ENCODE measurements at places on chromosomes 1 and 21.

GRCh38 chr1:179924268-179924667 is 30.3 kb upstream of the CEP350 start:
- DNase-seq: no peak

DNA sequence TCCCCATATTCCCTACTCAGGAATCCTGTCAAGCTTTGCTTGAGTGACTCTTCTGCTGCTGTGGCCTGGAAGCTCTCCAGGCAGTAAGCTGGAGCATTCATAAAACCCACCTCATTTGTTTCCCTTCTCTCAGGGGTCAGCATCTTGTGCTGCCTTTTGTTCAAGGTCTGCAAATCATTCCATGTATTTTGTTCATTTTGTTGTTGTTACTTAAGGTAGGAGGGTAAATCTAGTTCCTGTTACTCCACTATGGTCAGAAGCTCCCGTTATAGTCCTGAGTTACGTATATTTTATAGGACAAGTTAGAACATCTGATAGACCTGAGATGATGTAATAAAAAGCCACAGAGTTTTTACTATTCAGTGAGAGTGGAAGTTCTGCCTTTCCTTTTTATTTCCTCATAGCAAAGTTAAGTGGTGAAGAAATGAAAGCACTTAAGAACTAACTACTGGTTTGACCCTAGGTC is 9.9 kb downstream of the SYNJ1 start:
- no peak for DNase-seq

DNA sequence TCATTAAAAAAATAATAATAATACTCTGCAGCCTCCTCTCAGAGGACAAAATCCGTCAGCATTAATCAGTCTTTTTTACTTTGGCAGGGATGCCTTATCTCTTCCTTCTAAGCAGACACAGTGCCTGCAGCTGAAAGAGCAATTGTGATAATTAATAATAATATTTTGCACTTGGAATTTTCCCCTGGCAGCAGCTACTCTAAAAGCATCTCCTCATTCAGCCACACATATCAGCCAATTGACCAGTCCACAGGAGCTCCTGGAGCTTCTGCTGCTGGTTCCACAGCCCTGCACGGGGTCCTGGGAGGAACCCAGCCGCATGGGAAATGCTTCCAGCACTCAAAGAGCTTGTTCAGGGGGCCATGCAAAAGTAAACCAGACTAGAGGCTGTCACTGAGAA is 31.0 kb upstream of the VWA5B1 start:
- DNase-seq: no peak

- DNase-seq: no peak
Measured at GRCh38 chr1:230563591-230563990, 78.7 kb upstream of the COG2 start.

DNA sequence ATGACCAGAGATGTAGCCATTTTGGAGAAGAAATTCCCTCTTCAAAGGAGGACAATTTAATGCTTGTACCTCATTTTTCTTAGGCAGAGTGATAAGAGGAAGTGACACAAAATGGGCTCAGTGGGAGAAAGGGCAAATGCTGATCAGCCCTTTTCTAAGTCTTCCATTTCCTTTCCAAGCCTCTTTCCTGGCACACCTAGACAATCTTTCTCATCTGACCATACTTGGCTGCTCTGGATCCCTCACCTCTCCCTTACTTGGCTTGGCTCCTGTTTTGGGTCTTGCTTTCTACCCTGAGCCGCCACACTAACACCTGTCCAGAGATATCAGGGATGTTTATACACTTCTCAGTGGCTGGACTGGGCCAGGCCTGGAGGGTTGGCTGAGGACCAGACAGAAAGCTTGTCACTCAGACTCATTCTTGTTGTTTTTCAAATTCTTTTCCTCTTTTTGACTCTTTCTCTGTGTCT is 13.1 kb downstream of the TXNIP start:
- DNase-seq: no peak

GRCh38 chr1:203473281-203473680 is 2.3 kb upstream of the PRELP start:
- no peak for DNase-seq

- peak; percentile 77 for DNase-seq
Measured at GRCh38 chr21:45292399-45293219, 4.9 kb upstream of the POFUT2 start.

DNA sequence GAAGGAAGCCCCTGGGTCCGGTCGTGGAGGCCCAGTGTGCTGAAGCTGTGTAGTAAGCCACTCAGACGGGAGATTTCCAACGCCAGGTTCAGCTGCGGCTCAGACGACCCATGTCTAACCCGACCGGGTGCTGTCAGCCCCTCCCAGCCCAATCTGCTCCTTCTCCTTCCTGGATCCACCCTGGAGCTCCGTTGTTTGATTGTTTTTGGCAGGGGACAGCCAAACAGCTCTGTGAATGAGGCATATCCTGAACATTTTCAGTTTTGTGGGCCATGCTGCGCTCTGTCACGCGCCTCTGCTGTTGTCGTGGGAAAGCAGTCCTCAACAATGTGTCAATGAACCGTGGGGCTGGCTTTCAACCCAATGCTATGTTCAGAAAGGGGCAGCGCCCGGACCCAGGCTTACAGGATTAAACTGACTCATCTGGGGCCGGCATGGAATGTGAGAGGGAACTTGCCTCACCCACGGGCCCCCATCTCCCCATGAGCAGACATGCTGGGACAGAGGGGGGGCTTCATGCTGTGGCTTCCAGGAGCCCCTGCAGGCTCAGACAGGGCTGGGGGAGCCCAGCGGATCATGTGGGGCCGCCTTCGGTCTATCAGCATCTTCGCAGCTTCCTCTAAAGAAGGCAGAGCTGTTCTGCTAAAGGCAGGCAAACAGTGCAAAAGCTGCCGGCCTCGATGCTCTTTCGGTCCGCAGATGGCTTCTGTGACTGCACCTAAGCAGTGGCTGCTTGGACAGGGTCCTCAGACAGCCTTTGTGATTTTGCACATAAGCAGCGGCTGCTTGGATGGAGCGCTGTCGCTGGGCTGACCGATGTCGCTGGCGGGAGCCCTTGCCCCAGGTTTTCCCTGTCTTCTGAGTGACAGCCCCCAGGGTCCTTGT is 101.7 kb downstream of the RIPK4 start:
- DNase-seq: no peak

DNA sequence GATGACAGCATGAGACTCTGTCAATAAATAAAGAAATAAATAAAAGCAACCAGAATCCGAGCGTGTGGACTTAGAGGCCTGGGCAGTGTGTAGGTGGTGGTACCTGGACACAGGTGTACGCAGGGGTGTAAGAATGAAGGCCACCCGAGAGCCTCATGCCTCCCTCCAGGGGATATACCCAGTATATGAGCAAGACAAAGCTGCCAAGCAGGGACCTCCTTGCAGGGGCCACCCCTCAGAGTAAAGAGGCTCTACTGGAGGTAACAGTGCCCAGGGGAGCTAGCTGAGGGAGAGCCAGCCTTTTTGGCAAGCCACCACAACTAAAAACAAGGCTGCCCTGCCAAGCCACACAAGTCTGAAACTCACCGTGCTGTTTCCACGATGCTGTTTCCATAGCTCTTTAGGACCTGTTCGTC is 179.2 kb upstream of the RAB4A start:
- peak; percentile 64 for DNase-seq

DNA sequence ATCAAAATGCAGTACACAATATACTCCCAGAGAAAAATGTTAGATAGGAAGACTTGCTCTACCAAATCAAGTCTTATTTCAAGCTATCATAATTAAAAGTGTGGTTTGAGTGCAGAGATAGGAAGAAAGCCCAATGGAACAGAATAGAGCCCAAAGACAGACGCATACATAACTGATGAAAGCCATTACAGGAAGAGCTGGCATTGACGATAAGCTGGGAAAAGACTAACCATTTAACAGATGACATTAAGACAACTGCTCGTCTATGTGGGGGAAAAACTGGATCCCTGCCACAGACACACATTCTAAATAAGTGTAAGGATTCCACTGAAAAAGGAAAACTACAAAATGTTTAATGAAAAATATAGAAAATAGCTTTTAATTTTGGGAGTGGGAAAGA is 85.5 kb downstream of the NGF start:
- no peak for DNase-seq

- DNase-seq: no peak
Measured at GRCh38 chr1:10415211-10415930, 14.9 kb upstream of the CENPS start.

DNA sequence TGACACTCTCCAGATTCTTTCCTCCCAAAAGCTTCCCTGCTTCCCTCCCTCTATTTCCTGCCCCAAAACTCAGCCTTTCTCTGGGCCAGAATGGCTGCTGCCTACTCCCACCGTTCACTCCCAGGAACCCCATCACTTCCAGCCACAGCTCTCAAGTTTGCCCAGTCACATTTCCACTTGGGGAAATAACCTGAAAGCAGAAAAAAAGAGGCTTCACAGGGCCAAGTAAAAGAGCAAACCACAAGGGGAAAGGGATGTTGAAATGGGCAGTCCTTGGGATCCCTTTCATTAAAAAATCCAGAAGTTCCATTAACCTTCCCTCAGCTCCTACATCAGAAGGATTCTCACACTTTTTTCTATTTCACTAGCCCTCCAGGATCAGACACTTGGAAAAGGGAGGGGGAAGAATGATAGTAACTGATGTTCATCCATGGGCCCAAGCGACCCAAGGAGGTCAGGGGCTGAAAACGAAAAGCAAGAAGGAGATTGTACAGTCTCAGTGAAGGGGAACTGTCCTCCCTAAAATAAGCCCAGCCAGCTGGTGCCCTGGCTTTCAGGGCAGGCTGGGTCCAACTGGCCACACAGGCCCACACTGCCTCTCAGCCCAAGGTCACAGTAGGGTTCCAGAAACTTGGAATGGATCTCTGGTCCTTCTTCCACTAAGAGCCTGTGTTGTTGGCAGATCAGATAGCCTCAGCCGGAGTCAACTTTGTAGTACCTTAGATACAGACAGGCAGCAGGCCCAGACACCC is 49.7 kb downstream of the DMAP1 start:
- DNase-seq: no peak

DNA sequence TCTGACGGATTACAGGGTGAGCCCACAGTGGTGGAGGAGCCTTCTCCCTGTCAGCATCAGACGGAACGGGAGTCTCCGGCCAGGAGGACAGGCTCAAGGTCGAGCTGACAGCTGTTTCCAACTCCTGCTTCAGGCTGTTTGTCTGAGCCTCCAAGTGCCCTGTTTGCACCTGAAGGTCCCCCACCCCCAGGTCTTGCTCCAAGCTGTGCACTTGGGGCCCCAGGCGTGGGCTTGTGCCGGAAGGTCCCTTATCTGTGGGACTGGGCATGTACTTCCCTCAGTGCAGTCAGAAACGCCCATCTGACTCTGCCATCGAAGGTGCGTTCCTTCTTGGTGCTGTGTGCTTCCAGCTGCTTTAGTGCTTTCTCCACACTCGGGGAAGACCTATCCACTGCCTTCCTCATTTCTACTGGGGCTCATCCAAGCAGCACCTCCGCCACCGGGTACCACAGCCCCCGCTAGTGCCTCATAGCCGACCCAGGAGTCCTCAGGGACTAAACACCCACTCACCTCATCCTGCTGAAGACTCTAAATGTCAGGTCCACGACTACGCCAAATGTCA is 29.5 kb upstream of the CR2 start:
- no peak for DNase-seq

DNA sequence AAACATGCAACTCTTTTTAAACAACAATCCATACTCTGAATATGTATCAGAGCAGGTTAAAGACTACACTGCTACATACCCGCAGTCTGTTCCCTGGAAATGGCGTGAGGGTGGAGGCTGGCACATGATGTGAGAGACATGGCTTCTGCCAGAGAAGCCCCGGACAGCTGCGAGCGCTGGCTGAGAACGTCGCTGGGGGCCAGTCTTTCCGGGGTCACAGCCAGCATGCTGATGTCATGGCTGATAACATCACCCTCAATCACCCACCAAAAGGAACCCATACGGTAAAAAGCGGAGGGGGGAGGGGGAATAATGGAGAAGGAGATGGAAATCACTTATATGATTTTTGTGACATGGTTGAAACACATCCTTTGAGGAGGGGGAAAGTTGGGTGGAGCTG is 29.1 kb downstream of the C1orf198 start:
- no peak for DNase-seq

- no peak for DNase-seq
Measured at GRCh38 chr1:55402671-55403464, 187.7 kb upstream of the USP24 start.

- no peak for DNase-seq
Measured at GRCh38 chr1:64598100-64598571, 128.2 kb downstream of the CACHD1 start.

GRCh38 chr1:89339039-89339438 is 24.8 kb upstream of the GBP6 start:
- no peak for DNase-seq

GRCh38 chr1:105909811-105910210 is 1146.7 kb upstream of the PRMT6 start:
- no peak for DNase-seq

GRCh38 chr1:41658431-41659158 is 174.1 kb upstream of the EDN2 start:
- DNase-seq: no peak

- no peak for DNase-seq
Measured at GRCh38 chr1:115927971-115928370, 48.3 kb upstream of the SLC22A15 start.

- DNase-seq: no peak
Measured at GRCh38 chr1:229087906-229088305, 183.0 kb upstream of the RAB4A start.

GRCh38 chr1:186082235-186082937 is 292.7 kb downstream of the TPR start:
- DNase-seq: peak; percentile 95

GRCh38 chr1:25503551-25504426 is 39.6 kb upstream of the LDLRAP1 start:
- peak; percentile 25 for DNase-seq

All from NCI-H1092 (cell line).